Mesenteric fat pad (tissue), 1 donor: ENCODE measurements at places on chromosomes 3 and 15. TPM values are rescaled to one million over a fixed set of nuclear protein-coding genes. Genes with fewer than 3 reads are reported as not detected.

- peak; percentile 49 for DNase-seq
These were observed 25.9 kb upstream of the CXCR6 start for GRCh38 chr3:45917146-45917898.

Gene HGD
- total RNA-seq = 0.80 TPM

Gene CKMT1A
- 2.6 TPM for total RNA-seq

Gene ACKR4
- total RNA-seq = 4.6 TPM

- DNase-seq = no peak
These were observed 103.6 kb downstream of the APBA2 start for GRCh38 chr15:28989239-28989830.

GRCh38 chr15:69992348-69992747, 105.4 kb downstream of the TLE3 start:
- DNase-seq = no peak

Gene TEX264
- total RNA-seq = 35.4 TPM

GRCh38 chr3:38560284-38560683, 64.1 kb downstream of the EXOG start:
- DNase-seq = peak; percentile 53

Gene BFSP2
- total RNA-seq = not detected

DNA sequence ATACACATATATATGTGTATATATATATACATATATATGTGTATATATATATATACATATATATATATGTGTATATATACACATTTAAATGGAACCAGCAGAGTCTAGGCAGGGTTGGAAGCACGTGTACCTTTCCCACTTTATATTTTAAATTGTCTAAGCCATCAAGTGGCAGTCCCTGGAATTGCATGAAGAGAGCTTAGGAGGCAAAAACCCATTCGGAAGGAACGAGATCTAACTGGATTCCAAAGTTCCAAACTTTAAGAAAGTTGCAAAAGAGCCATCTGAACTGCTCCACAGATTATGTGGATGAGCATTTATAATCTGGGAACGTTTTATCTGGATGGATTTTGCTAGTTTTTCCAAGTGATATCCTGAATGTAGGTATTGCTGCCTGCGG, 186.5 kb downstream of the FOXP1 start:
- no peak for DNase-seq

DNA sequence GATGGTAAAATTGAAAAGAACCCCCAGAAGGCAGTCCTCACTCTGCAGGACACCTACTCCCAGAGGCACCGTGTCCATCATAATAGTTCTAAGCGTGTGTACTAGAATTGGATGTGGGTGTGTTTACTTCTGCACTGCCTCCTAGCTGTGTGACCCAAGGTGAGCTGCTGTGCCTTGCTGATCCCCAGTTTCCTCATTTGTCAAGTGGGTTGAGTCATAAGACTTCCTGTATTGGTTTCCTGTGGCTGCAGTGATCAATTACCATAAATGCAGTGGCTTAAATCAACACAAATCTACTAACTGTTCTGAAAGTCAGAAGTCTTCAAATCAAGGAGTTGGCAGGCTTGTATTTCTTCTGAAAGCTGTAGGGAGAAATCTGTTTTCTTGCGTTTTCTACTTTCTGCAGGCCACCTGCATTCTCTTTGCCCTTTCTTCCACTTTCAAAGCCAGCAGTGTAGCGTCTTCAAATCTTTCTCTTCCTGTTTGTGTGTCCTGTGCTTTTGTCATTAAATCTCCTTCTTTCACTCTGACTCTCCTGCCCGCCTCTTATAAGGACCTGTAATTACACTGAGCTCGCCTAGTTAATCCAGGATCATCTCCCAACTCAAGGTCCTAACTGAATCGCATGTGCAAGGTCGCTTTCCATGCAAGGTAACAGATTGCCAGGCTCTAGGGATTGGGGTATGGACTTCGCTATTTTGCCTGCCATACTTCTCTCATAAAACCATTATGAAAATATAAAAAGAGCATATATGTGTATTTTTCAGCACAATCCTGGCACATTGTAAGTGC, 59.0 kb downstream of the RORA start:
- no peak for DNase-seq
